OCI-LY7 (cell line): ENCODE measurements at places on chromosomes 5 and 9. TPM values are rescaled to one million over a fixed set of nuclear protein-coding genes. Genes with fewer than 3 reads are reported as not detected.

- no peak for DNase-seq
Measured at GRCh38 chr5:113364466-113364865, 70.3 kb downstream of the TSSK1B start.

- DNase-seq: peak; percentile 57
Measured at GRCh38 chr5:174419540-174420132, 304.7 kb upstream of the MSX2 start.

DNA sequence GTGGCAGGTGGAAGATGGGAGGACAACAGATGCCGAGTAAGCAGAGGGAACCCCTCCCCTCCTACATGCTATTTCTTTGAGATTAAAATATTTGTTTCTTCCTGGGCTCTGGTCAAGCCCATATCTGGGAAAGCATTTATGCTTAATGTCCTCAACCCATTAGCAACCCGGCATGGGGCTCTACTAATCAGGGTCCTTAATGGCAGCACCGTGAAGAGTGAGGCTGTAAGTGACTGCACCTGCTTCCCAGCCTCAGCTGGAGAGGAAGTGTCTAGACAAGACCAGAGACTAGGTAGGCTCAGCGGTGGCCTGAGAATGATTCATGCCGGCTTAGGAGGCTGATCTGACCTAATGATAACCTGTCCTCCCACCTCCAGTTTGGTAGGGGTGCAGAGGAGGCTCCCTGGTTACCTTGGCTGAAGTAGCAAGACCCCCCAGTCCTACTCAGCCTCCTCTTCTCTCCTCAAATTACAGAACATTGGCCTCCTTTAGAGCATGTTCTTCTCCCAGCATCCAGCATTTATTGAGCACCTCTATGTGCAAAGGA lies 61.3 kb upstream of the HSPA9 start:
- no peak for DNase-seq

- DNase-seq: peak; percentile 31
Measured at GRCh38 chr5:65043843-65044359, 275.2 kb downstream of the CWC27 start.

DNA sequence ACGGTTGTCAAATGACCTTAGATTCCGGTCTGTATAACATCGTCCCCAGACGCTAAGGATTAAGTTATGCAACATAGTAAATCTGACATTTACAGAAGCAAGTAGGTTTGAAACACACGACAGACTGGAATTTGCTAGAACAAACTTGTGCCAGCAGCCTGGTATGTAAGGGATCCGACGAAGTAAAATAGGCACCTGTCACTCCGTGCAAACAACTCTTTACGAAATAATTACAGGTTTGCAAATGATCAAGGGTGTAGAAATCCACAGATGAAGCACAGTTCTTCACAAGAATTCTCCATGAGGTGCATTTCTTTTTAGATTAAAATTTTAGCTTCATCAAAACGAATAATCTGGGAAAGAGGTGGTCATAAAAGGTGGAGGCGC lies 508 bp downstream of the MOCS2 start:
- DNase-seq: peak; percentile 14

GRCh38 chr5:41338136-41338675 lies 124.9 kb upstream of the C6 start:
- no peak for DNase-seq

GRCh38 chr9:72674961-72675360 lies 153.6 kb downstream of the TMC1 start:
- no peak for DNase-seq

- no peak for DNase-seq
Measured at GRCh38 chr5:1795931-1796330, 3.7 kb downstream of the MRPL36 start.

GRCh38 chr9:8484597-8485191 lies 685.1 kb upstream of the DMAC1 start:
- DNase-seq: no peak

- no peak for DNase-seq
Measured at GRCh38 chr5:39256477-39257235, 37.3 kb upstream of the FYB1 start.

GRCh38 chr9:74277532-74277931 lies 219.6 kb upstream of the RORB start:
- no peak for DNase-seq

DNA sequence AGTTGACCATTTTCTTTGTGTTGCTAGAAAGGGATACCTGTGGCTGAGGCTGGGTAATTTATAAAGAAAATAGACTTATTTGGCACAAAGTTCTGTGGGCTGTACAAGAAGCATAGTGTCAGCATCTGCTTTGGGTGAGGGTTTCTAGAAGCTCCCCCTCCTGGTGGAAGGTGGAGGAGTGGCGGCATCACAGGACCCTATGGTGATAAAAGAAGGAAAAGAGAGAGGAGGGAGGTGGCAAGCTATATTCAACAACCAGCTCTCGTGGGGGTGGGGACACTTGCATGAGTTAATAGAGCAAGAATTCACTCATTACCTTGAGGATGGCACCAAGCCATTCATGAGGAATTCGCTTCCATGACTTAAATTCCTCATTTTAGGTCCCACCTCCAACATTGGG lies 2041.4 kb upstream of the CDH9 start:
- no peak for DNase-seq

- peak; percentile 88 for DNase-seq
Measured at GRCh38 chr9:82101475-82101874, 112.9 kb downstream of the SPATA31D1 start.

DNA sequence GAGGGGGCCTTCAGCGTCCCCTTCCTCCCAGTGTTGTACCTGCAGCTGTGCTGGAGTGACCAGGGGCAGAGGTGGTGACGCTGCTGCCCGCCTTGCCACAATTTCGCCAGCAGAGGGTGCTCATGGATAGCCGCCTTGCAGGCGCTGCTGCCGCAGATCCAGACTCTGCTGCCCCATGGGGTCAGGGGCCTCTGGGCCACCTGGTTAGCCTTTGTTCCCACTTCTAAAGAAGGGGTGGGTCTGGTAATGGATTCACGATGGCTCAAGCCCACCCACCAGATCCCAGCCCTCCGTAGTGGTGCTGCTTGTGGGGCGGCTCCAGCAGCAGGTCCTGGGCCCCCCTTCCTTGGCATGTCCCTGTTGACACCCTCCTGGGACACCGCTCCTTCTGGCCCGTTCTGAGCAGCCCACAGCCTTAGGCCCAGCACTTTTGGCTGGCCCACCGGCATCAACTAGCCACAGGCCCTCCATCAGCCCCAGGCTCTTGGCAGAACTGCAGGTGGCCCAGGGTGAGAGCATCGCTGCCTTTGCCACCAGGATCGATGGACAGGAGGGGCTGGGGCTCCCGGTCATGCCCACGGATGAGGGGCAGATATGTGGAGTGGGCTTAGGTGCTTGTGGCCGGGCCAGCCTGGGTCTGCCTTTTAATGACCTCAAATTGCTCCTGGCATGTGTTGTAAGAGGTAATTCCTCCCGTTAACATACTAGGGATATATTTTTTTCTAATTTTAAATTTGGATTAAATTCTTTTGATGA lies 57.2 kb downstream of the COL5A1 start:
- peak; percentile 60 for DNase-seq

GRCh38 chr5:134555223-134555889 lies 29.9 kb downstream of the JADE2 start:
- no peak for DNase-seq

DNA sequence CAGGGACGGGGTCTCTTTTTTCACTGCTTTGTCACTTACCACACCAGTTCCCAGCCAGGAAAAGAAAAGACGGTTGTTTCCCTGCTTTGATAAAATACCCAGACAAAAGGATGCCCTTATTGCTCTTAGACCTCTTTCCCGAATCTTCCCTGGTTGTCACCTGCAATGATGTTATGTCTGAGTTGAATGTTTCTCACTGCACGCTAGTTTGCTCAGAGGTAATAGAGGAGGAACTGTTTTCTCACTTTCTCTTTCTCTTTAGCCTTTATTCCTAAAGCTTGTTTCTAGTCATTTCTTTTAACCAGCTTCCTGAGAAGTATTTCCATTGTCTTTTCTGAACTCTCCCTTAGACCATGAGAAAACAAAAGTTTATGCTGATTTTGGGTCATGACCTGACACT lies 32.9 kb downstream of the ACER2 start:
- peak; percentile 10 for DNase-seq

- DNase-seq: no peak
Measured at GRCh38 chr9:88534456-88535225, at the start of gene NXNL2. NXNL2 (plus strand) TSS chr9:88535178; CDS start chr9:88535435, 257 bp downstream.

GRCh38 chr5:62152394-62153087 lies 153.5 kb upstream of the KIF2A start:
- DNase-seq: no peak

DNA sequence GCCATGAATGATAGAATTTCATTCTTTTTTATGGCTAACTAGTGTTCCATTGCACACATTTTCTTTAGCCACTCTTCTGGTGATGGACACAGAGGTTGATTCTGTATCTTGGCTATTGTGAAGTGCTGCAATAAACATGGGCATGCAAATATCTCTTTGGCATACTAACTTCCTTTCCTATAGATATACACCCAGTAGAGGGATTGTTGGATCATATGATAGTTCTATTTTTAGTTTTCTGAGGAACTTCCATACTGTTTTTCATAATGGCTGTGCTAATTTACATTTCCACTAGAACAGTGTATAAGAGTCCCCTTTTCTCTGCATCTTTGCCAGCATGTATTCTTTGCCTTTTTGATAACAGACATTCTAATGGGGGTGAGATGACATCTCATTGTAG lies 50.4 kb upstream of the CDK5RAP2 start:
- no peak for DNase-seq

DNA sequence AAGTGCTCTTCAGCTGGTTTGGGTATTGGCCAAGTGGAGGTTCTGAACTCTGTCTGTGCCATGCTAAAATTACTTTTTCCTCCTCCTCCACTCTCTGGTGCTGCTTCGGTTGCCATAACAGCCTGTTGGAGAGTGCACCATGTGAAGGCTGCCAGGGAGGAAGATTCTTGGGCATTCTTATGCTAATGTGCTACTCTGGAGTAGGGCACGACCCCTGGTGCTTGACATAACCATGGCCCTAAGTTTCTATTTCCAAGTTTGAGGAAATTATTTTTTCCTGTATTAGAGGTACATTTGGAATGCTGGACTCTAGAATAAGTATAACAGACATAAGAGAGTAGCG lies 111.6 kb downstream of the ARHGAP26 start:
- DNase-seq: no peak

- DNase-seq: no peak
Measured at GRCh38 chr9:127422133-127422782, 1.9 kb upstream of the ZNF79 start.

DNA sequence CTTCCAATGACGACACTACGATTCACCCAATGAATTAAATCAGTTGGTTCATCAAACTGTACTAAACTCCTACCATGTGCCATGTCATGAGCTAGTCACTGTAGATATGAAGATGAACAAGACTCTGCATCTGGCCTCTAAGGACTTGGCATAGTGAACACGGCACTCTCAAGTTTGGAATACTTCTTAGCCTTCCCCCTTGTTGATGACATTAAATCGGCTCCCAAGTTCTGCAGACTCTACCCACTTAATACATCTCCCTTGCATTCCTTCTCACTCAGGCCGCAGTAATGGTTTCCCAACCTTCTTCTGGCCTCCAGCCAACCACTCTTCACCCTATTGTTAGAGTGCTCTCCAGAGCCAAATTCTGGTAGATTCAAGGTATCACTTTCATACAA lies 184.7 kb downstream of the MAPKAP1 start:
- no peak for DNase-seq

- DNase-seq: no peak
Measured at GRCh38 chr9:27586304-27586703, 13.0 kb upstream of the C9orf72 start.

GRCh38 chr5:66209794-66210193 lies 65.7 kb downstream of the SREK1 start:
- no peak for DNase-seq

DNA sequence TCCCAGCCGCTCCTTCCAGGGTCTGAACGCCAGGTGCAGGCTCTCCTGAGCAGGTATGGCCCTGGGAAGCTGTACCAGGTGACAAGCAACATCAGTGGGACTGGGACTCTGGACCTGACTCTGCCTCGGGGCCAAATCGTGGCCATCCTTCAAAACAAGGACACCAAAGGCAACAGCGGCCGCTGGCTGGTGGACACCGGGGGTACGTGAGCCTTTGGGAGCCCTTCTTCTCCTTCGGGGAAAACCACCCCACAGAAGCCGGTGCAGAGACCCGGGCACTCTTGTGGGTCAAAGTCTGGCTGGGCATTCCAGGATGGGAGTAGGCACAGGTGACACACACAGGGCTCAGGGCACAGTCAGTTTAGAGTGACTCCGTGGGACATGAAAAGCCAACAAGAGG lies 45.8 kb downstream of the ARHGEF37 start:
- no peak for DNase-seq

GRCh38 chr5:91252916-91253315 lies 130.2 kb downstream of the ARRDC3 start:
- no peak for DNase-seq

GRCh38 chr5:1429066-1429465 lies 16.2 kb downstream of the SLC6A3 start:
- no peak for DNase-seq

DNA sequence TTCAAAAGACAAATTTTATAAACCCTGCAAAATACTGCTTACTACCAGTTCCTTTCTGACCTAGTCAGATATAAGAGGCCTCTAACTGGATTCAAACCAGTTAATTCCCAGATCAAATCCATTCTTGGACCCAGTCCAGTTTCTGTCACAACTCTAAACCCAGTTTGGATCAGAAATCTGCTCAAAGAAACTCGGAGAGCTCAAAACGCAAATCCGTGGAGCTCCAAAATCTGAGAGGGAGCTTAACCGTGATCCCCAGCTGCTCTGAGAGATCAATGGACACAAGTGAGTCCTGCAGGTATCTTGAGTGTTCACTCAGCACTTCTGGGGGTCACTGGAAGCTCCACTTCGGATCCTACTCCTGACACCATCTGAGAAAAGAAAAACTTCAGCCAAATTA lies 348.1 kb upstream of the PTGER4 start:
- no peak for DNase-seq

REEP2 gene
- total RNA-seq: 5.1 and 6.5 TPM in 2 replicates

CER1 gene
- total RNA-seq: not detected in 2 replicates

HTR1A gene
- total RNA-seq: not detected in 2 replicates

WDR31 gene
- total RNA-seq: 1.2 and 1.4 TPM in 2 replicates

TMEM215 gene
- not detected in 2 replicates for total RNA-seq

EPB41L4B gene
- 0.11 and 0.29 TPM in 2 replicates for total RNA-seq

PCDHGA9 gene
- 5.2 and 5.7 TPM in 2 replicates for total RNA-seq

ADAMTSL1 gene
- not detected in 2 replicates for total RNA-seq

COL27A1 gene
- not detected in 2 replicates for total RNA-seq

MGAT4B gene
- total RNA-seq: 90.2 and 96.5 TPM in 2 replicates

SHISAL2B gene
- total RNA-seq: not detected in 2 replicates

ANXA2R gene
- 11.4 and 15.1 TPM in 2 replicates for total RNA-seq

B4GALT1 gene
- total RNA-seq: 38.7 and 43.7 TPM in 2 replicates

KCNV2 gene
- not detected in 2 replicates for total RNA-seq

ACTBL2 gene
- total RNA-seq: not detected in 2 replicates

WDR38 gene
- total RNA-seq: not detected in 2 replicates
